ENCODE measurements at places on chromosomes 3 and 15. TPM values are rescaled to one million over a fixed set of nuclear protein-coding genes. Genes with fewer than 3 reads are reported as not detected.

AQR gene
- polyA plus RNA-seq = 47.1 TPM

CCR8 gene
- polyA plus RNA-seq = not detected

CIB2 gene
- 27.7 TPM for polyA plus RNA-seq

TUSC7 gene
- polyA plus RNA-seq = not detected

MYO5C gene
- 21.8 TPM for polyA plus RNA-seq

GOLGA6L9 gene
- 6.5 TPM for polyA plus RNA-seq

GOLGA6L26 gene
- polyA plus RNA-seq = not detected

CCDC80 gene
- polyA plus RNA-seq = 95.8 TPM

ZBTB47 gene
- polyA plus RNA-seq = 18.3 TPM

CD200 gene
- 43.0 TPM for polyA plus RNA-seq

MCF2L2 gene
- 0.40 TPM for polyA plus RNA-seq

CD276 gene
- 162 TPM for polyA plus RNA-seq

SELENOS gene
- polyA plus RNA-seq = 64.8 TPM

PAQR5 gene
- polyA plus RNA-seq = 33.1 TPM

KNG1 gene
- polyA plus RNA-seq = 149 TPM

CLDN16 gene
- polyA plus RNA-seq = 42.0 TPM

CCRL2 gene
- polyA plus RNA-seq = 1.1 TPM

CPN2 gene
- polyA plus RNA-seq = 0.50 TPM

GRK7 gene
- 0.14 TPM for polyA plus RNA-seq

TIGIT gene
- polyA plus RNA-seq = 0.08 TPM

NAA80 gene
- polyA plus RNA-seq = 9.9 TPM

MKRN3 gene
- polyA plus RNA-seq = 2.2 TPM

CELF6 gene
- 5.2 TPM for polyA plus RNA-seq

SAMMSON gene
- not detected for polyA plus RNA-seq

BCL2A1 gene
- 0.32 TPM for polyA plus RNA-seq

RPP14 gene
- polyA plus RNA-seq = 22.8 TPM

EPHB1 gene
- polyA plus RNA-seq = 5.5 TPM

OTOL1 gene
- polyA plus RNA-seq = not detected

PRR20G gene
- polyA plus RNA-seq = not detected

TGM4 gene
- 0.11 TPM for polyA plus RNA-seq

RETNLB gene
- polyA plus RNA-seq = not detected

UROC1 gene
- polyA plus RNA-seq = 0.08 TPM

CDCP1 gene
- polyA plus RNA-seq = 2.0 TPM

WDR49 gene
- 2.1 TPM for polyA plus RNA-seq

CP gene
- 1.3 TPM for polyA plus RNA-seq

B4GALT4 gene
- polyA plus RNA-seq = 32.6 TPM

MUC20 gene
- 31.5 TPM for polyA plus RNA-seq

HTD2 gene
- polyA plus RNA-seq = 16.1 TPM

ZNF860 gene
- polyA plus RNA-seq = 2.7 TPM

TGM5 gene
- polyA plus RNA-seq = not detected

COPS2 gene
- polyA plus RNA-seq = 111 TPM

A4GNT gene
- 1.7 TPM for polyA plus RNA-seq

LIPH gene
- 1.8 TPM for polyA plus RNA-seq

TICRR gene
- polyA plus RNA-seq = 9.8 TPM

KLHL6 gene
- 1.2 TPM for polyA plus RNA-seq

ALDH1L1 gene
- 31.5 TPM for polyA plus RNA-seq

UNC45A gene
- 73.7 TPM for polyA plus RNA-seq

LRRC2 gene
- 1.9 TPM for polyA plus RNA-seq

MGLL gene
- polyA plus RNA-seq = 29.3 TPM

GPR149 gene
- not detected for polyA plus RNA-seq

RBP2 gene
- polyA plus RNA-seq = not detected

ZNF620 gene
- 10.4 TPM for polyA plus RNA-seq

UPK1B gene
- 11.5 TPM for polyA plus RNA-seq

GNAI2 gene
- 209 TPM for polyA plus RNA-seq

PCSK6 gene
- polyA plus RNA-seq = 7.0 TPM

NRROS gene
- polyA plus RNA-seq = 4.2 TPM

PPP1R14D gene
- 0.61 TPM for polyA plus RNA-seq
